ENCODE measurements at places on chromosomes 16 and 17.

DNA sequence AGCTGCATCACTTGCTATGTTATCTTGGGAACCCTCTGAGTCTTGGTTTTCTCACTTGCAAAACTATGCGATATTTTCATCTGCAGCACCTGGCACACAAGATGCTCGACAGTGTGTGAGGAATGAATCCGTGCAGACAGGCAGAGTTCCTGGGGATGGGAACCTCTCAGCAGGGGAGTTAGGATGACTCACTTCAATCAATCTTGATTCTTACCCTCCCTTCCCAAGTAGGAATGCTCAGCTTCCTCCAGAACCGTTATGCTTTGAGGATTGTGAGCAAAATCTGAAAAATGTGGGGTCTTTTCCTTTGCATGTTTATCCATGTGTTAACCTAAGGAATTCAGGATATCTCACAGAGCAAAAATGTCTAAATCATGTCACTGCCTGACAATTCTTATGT, 68.9 kb upstream of the HNF1B start:
- DNase-seq = no peak

GRCh38 chr17:79160980-79161636, 86.5 kb downstream of the ENGASE start:
- DNase-seq = no peak

GRCh38 chr17:9218064-9218635, 196.8 kb downstream of the NTN1 start:
- no peak for DNase-seq

GRCh38 chr16:77307426-77308162, 108.4 kb downstream of the SYCE1L start:
- no peak for DNase-seq

DNA sequence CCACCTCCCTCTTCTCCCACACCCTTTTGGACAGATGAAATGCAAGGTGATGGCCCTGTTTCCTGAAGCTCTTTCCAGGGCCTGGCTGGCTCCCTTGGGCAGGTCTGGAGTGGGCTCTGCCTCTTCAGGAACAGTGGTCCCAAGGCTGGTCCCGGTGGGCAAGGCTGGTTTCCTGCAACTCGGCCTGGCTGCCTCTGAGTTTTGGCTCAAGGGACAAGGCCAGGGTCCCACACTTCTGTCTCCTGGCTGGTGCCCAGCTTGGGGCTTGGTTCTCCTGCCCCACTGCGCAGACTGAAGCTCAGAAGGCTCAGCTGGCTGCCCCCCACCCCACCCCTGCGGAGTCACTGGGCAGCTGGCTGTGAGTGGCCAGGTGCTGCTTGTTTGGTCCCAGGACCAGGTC, 3.8 kb upstream of the ACTG1 start:
- no peak for DNase-seq
